ENCODE measurements at places on chromosomes 11 and 22. TPM values are rescaled to one million over a fixed set of nuclear protein-coding genes. Genes with fewer than 3 reads are reported as not detected.
A peak's percentile ranks its signal among the peaks of the same experiment; 100 is the strongest.

NRXN2 gene
- 0.18 TPM for total RNA-seq

GRCh38 chr11:31509051-31509428, 382 bp downstream of the IMMP1L start:
- peak; percentile 11 for DNase-seq

GRCh38 chr11:17498475-17498874, 21.8 kb upstream of the ABCC8 start:
- DNase-seq, result no peak

DNA sequence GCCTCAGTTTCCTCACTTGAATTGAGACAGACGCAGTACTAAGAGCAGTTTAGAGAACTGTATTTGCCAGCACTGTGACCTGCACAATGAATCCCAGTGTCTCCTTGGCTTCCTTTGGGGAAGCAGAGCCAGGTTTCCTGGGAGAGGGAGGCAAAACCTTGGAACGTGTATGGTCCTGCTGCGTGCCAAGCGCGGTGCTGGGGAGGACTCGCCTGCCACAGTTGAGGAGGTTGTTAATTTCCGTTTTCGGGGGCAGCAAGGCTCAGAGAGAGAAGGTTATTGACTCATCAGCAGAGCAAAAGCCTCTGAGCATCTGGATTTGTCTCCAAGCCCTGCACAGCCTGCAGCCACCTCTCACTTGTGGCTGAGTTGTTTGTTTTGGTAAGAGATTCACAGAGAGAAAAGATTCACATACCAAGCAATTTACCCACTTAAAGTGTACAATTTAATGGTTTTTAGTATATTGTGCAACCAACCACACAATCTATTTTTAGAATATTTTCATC, 10.8 kb downstream of the SYT12 start:
- DNase-seq, result no peak

DNA sequence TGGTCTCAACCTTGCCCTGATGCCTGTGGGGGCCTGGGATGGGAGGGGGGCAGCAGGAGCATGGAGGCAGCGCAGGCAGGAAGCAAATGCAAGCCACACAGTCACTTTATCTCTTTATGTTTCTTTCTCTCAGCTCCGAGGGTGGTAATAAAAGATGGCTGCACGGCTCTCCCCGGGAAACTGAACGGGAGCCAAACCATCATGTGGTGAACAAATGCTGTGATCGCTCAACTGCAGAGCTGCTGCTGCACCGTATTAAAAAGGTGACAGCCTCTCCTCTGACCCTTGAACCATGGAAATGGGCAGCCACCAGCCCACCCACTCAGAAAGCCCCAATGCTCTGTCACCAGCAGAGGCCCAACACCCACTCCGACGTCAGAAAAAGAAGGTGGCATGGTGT, 110.0 kb downstream of the TIMP3 start:
- DNase-seq, result no peak

GRCh38 chr11:117328375-117329010, 839 bp downstream of the CEP164 start:
- peak; percentile 30 for DNase-seq

DNA sequence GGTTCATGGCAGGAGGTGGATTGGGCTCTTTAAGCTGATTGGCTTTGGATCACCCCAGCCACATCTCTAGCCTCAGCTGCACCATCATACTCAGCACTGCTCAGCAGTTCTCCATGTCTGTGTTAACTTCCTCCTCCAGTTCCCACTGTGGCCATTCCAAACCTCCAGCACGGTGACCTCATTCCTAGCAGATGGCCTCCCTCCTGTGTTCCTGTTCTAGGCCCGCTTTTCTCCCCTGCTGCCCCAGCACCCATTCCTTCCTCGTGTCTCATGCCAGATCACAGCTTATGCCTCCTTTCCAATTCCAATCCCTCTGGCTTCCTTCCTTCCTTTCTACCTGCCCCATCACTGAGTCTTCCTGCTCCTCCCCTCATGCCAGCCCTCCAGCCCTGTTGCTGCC, 96.1 kb downstream of the MICAL2 start:
- DNase-seq, result no peak

NUP50 gene
- total RNA-seq, result 141 TPM
